ENCODE measurements at places on chromosomes 7 and 10.

GRCh38 chr7:79096361-79096805 is 357.1 kb downstream of the MAGI2 start:
- no peak overlapping the region for H3K27ac ChIP-seq
- no peaks in the 10 kb centered on the region for H3K36me3 ChIP-seq
- no peaks in the 10 kb centered on the region for H3K4me1 ChIP-seq
- no peaks in the 10 kb centered on the region for H3K27me3 ChIP-seq
- DNase-seq: no peak

DNA sequence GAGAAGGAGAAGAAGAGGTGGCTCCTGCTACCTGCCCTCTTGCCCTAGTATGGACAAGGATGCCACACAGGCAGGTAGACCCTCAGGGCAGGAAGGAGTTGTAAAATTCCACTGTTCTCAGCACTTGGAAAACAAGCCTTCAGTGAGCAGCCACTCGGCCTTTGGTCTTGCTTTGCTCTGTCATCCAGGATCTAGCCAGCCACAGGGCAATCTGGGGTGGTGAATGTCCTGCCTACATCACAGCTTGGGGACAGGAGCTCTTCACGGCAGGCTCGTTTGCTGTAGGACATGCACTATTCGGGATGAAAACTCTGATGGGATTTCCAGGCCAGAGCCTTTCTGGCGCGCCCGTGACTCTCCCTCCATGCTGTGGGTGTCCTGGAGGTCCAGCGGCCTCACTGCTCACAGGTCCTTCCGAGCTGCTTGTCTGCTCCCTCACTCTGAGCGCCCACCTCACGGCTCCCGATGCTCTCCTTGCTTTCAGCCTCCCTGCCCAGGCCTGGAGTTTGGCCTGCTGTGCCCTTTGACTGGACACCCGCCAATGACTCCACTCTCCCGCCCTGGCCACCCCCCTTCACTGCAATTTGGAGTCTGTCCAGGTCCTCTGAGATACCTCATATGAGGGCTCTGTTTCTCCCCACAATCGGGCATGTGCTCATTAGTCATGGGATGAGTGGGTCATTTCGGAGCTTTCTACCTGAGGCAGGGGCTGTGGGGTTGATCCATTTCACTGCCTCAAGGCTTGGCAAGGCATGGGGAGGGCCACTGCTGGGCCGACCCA is 227.2 kb upstream of the GRB10 start:
- H3K27me3 ChIP-seq: no peaks in the 10 kb centered on the region
- no peak for DNase-seq
- no peak overlapping the region for H3K4me3 ChIP-seq
- no peaks in the 10 kb centered on the region for H3K36me3 ChIP-seq

GRCh38 chr7:35025369-35025870 is 11.9 kb downstream of the DPY19L1 start:
- DNase-seq: no peak
- peaks cover 6% of the 10 kb centered on the region for H3K4me1 ChIP-seq
- no peaks in the 10 kb centered on the region for H3K27me3 ChIP-seq
- H3K27ac ChIP-seq: no peak overlapping the region
- no peaks in the 10 kb centered on the region for H3K36me3 ChIP-seq

DNA sequence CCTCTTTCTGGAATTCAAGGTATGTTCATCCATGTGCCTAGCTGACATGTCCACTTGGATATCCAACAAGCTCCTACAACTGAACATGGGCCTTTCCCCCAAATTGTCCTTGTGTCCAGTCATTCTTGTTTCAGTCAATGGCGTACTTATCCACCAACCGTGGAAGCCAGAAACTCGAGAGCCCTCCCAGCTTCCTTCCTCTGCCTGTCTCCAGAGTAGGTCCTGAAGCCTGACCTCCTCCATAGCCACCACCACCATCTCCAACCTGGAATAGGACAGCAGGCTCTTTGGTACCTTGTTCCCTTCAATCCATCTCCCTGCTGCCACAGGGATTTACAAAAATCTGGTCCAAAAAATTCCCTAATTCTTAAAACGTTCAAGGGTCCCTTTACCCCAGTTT is 305.1 kb downstream of the RPS24 start:
- H3K4me3 ChIP-seq: no peak overlapping the region
- DNase-seq: no peak
- H3K36me3 ChIP-seq: no peaks in the 10 kb centered on the region
- no peaks in the 10 kb centered on the region for H3K27me3 ChIP-seq

DNA sequence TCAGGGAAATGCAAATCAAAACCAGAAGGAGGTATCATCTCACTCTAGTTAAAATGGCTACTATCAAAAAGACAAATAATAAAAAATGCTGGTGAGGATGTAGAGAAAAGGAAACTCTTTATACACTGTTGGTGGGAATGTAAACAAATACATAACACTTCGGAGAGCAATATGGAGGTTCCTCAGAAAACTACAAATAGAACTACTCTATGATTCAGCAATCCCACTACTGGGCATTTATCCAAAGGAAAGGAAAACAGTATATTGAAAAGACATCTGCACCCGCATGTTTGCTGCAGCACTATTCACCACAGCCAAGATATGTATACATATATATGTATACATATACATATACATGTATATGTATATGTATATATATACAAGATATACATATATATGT is 94.2 kb downstream of the C10orf90 start:
- DNase-seq: no peak
- H3K4me3 ChIP-seq: no peak overlapping the region
- no peaks in the 10 kb centered on the region for H3K36me3 ChIP-seq
- no peaks in the 10 kb centered on the region for H3K4me1 ChIP-seq
- H3K27ac ChIP-seq: no peak overlapping the region
- no peaks in the 10 kb centered on the region for H3K27me3 ChIP-seq

DNA sequence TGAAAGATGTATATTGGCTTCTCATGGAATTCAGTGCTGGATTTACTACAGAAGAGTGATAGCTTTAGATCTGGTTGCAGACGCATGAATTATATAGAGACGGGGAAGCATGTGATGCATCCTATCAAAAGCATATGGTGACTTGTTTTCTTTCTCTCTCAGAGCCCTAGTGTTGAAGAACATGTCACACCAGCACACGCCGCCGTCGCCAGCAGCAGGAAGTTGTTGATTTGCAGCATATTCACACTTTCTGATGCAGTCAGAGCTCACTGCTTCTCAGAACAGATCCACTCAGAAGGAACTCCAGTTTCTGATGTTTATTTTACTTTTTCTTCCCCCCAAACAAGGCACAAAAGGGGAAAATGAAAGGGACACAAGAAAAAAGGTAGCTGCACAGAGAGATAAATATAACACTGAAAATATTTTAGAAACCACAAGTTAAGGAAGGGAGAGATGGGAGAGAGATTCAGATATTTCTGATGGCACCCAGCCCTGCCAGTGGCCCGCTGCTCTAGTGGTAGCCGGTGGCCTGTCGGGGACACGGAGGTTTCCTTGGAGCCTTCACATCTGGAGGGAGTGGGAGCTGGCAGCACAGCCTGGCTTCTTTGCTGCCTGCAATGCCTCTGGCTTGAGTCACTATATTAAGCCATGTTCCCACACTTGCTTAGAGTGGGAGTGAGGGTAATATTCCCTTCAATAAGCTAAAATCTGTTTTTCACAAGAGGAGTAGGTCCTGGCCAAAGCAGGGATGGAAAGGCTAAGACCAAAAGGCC is 123.2 kb downstream of the NRP1 start:
- H3K27me3 ChIP-seq: no peaks in the 10 kb centered on the region
- peak overlapping the region; percentile 8 for H3K4me3 ChIP-seq
- no peaks in the 10 kb centered on the region for H3K36me3 ChIP-seq
- peak overlapping the region; percentile 64 for H3K27ac ChIP-seq

DNA sequence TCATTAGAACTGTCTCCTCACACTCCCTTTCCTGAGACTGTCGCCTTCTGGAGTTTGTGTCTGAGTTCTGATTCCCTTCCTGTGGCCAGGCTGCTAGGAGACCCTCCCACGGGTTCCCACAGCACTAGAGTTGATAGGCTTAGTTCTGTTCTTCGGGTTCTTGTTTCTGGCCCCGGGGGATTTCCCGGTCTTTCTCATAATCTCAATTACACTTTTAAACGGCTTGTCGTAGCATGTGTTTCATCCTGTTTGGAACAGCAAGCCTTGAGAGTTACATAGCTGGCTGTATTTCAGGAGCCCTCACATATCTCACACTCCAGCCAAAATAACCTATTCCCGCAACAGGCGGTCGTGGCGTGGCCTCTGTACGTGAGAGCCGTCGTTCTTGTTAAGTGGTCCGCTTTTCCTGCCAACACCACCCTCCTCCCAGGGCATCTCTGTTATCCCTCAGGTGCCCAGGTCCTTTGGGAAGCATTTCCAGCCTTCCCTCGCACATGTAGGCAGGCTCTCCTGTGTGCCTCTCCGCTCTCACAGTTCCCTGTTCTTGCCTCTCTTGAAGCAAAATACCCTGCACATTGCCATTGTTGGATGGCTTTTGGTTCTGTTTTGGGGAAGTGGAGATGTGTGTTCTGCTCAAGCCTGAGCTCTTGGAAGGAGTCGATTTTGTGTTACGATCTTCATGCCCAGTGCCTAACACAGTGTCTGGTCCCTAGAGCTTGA is 46.0 kb downstream of the CDC123 start:
- peaks cover 12% of the 10 kb centered on the region for H3K4me1 ChIP-seq
- H3K36me3 ChIP-seq: peaks cover 28% of the 10 kb centered on the region
- peak overlapping the region; percentile 3 for H3K27ac ChIP-seq
- peak overlapping the region; percentile 44 for H3K4me3 ChIP-seq

- H3K4me3 ChIP-seq: no peak overlapping the region
- peak overlapping the region; percentile 81 for H3K27ac ChIP-seq
- peaks cover 27% of the 10 kb centered on the region for H3K36me3 ChIP-seq
Observed at GRCh38 chr7:107972941-107973376, 30.0 kb downstream of the LAMB1 start.

GRCh38 chr10:5477948-5478693 is 21.2 kb downstream of the CALML5 start:
- H3K27ac ChIP-seq: no peak overlapping the region
- DNase-seq: no peak
- H3K4me3 ChIP-seq: no peak overlapping the region
- H3K4me1 ChIP-seq: no peaks in the 10 kb centered on the region
- H3K27me3 ChIP-seq: no peaks in the 10 kb centered on the region

GRCh38 chr10:132138133-132138532 is 48.6 kb upstream of the DPYSL4 start:
- no peak for DNase-seq
- H3K27me3 ChIP-seq: no peaks in the 10 kb centered on the region
- H3K36me3 ChIP-seq: no peaks in the 10 kb centered on the region
